ENCODE measurements at places on chromosomes 13 and 19. TPM values are rescaled to one million over a fixed set of nuclear protein-coding genes. Genes with fewer than 3 reads are reported as not detected.

The ADGRE2 gene
- 0.13 TPM for total RNA-seq

The REX1BD gene
- total RNA-seq: 34.7 TPM

The ZNF536 gene
- total RNA-seq: not detected

The C13orf42 gene
- total RNA-seq: not detected

The ZNF66 gene
- total RNA-seq: 1.5 TPM

The FLT3LG gene
- total RNA-seq: 3.5 TPM

The PROZ gene
- not detected for total RNA-seq

The GJA3 gene
- total RNA-seq: 0.59 TPM

Measured in smooth muscle cell of the pulmonary artery (primary cell).